ENCODE measurements at places on chromosomes 1 and 21.
A peak's percentile ranks its signal among the peaks of the same experiment; 100 is the strongest.

DNA sequence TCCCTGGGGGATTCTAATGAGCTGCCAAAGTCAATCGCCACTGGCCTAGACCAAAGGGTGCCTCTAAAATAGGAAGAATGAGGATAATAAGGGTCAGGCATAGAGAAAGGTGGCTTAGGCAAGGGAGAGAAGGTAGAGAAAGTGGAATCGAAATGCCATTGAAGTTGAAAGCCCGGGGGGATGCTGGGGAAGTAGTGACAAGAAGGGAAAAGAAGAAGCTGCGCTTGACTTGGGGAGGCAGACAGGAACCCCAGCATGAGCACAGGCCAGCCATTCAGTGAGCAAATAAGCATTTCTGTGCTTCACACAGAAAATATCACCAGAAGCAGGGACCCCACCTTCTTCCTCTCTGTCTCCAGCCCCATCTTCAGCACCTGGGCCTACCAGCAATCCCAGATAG lies 1.5 kb downstream of the CD2 start:
- DNase-seq: no peak

DNA sequence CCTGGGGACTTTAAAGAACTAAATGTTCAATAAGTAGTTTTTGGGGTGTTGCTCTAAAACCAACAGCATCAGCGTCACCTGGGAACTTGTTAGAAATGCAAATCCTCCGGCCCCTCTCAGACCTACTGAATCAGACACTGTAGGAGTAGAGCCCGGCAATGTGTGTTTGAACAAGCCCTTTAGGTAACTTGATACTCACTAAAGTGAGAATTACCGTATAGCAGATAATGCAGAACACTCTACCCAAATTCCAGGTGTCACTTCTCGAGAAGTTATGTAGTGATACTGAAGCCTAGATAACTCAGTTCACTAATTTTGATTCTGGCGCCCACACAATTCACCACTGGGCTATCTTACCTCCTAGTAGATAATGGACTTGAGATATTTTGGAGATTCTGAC lies 3.7 kb upstream of the DPT start:
- no peak for DNase-seq

DNA sequence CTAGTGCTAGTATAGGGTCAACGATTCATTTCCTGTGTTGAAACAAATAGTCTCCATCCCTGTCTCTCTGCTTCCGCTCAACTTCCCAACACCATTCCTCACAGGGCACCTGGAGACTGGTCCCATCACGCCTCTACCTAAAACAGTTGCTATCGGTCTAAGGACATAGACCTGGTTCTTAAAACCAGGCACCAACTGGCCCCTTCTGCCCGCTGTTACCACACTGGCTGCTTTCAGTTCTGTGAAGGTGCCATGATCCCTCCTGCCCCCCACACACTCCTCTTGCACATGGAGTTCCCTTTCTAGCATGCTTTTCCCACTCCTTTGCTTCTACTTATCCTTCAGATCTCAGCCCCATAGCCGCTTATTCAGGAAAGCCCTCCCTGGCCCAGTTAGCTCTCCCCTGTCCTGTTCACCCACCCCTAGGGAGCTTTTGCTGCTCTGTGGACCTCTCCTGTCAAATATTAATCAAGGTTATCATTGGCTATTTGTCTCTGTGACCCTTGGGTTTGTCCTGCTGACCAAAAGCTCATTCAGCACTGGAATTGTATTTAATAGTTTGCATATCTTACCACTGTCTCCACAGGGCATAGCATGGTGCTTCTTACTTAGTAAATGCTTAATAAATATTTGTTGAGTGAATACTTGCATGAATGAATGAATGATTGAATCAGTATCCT lies 11.9 kb upstream of the KPRP start:
- DNase-seq: no peak

DNA sequence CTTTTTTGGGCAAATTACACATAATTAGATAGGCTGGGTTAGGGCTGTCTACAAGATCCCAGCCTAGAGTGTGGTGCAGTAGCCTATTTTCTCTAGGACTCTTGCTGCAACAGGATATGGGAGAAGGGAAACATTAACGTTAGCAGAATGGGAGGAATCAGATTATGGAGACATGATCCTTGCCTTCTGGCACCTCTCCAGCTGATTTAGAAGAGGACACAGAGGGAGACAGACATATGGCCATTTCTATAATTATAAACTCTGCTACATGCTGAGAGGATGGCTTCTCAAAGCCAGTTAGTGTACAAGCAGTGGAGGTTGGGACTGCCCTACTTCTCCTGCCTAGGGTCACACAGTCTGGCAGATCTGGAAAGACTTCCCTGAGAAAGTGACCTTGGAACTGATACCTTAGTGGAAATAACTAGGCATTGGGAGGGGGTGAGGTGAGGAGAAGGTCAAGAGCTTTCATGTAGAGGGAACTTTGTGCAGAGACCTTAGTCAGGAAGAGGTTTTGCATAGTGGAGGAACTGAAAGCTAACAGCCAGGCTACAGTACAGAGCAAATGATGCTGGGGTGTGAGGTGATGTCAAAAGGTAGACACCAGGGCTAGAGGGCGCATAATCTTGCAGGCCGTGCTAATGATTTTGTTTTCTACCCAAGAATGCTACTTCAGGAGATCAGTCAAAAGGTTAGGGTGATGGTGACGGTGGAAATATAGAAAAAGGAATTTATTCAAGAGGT lies 1.2 kb upstream of the CD1D start:
- no peak for DNase-seq

- no peak for DNase-seq
These were observed 1.8 kb downstream of the PIK3R3 start for GRCh38 chr1:46130606-46131005.

GRCh38 chr1:15248216-15248615 lies 1.2 kb downstream of the FHAD1 start:
- DNase-seq: no peak

- no peak for DNase-seq
These were observed 30.0 kb upstream of the ETS2 start for GRCh38 chr21:38775733-38776132.

DNA sequence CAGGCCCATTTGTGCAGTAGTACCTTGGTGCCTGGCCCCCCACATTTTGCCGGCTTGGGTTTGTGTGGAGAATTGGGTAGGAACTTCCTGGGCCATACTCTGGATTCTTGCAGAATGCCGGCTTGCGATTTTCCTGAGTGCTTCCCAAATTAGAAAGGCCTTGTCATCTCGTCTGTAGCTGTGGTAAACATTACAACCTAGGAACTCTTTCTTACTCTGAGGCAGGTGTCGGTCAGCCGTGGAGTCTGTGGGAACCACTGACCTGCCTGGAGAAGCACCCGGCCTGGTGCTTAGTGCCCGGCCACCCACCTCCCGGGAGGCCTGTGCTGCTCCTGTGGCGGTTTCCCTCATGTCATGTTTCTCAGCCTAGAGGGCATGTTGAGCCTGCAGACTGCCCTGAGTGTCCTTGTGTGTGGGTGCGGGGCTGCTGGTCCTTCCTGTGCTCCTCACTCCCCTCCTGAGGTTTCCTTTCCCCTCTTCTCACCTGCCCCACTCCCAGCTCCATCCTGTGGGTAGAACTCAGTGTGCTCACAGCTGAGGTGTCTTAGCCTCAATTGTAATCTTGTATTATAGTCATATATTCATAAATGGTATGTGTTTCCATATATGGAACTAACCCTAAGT lies 64.7 kb downstream of the S100B start:
- no peak for DNase-seq

DNA sequence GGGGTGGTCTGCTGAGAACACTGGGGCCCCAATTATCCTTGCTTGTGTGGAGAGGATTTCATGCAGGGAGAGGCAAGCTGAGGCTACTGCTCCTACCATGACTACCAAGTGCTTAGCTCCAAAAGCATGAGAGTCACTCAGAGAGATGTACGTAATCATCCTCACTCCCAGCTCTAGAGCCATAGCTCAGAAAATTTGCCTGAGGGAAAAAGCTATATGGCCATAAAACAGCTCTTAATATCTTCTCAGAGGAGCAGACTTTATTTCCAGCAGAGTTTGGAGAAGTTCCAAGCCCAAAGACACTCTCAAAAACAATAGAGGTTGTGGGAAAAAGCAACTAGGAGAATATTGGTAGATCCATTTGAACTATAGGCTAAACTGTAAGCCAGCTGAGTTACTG lies 106.4 kb upstream of the PBX1 start:
- no peak for DNase-seq

GRCh38 chr21:37196847-37197246 lies 70.3 kb downstream of the VPS26C start:
- DNase-seq: no peak

GRCh38 chr1:65045022-65045817 lies 78.9 kb upstream of the JAK1 start:
- DNase-seq: no peak

- no peak for DNase-seq
These were observed 18.6 kb upstream of the ADGRB2 start for GRCh38 chr1:31782421-31783410.

DNA sequence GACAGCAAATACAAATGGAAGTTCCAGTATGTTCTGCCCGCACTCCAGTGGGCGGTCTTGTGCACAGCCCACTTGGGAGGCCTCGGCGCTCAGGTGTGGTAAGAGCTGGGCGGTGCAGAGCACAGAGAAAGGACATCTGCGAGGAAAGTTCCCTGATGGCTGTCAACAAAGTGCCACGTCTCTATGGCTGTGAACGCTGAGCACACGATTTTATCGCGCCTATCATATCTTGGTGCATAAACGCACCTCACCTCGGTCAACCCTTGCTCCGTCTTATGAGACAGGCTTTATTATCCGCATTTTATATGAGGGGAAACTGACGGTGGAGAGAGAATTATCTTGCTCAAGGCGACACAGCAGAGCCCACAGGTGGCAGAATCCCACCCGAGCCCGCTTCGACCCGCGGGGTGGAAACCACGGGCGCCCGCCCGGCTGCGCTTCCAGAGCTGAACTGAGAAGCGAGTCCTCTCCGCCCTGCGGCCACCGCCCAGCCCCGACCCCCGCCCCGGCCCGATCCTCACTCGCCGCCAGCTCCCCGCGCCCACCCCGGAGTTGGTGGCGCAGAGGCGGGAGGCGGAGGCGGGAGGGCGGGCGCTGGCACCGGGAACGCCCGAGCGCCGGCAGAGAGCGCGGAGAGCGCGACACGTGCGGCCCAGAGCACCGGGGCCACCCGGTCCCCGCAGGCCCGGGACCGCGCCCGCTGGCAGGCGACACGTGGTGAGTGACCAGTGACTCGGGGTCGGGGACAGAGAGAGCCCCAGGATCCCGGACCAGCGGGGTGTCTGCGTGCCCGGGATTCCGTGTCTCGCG lies at the start of gene IL12RB2:
Gene IL12RB2, plus strand, starts transcription at position 623 of the 810 bp plus-strand sequence. CDS start 12,496 bp downstream, outside the sequence.
- peak; percentile 14 for DNase-seq

DNA sequence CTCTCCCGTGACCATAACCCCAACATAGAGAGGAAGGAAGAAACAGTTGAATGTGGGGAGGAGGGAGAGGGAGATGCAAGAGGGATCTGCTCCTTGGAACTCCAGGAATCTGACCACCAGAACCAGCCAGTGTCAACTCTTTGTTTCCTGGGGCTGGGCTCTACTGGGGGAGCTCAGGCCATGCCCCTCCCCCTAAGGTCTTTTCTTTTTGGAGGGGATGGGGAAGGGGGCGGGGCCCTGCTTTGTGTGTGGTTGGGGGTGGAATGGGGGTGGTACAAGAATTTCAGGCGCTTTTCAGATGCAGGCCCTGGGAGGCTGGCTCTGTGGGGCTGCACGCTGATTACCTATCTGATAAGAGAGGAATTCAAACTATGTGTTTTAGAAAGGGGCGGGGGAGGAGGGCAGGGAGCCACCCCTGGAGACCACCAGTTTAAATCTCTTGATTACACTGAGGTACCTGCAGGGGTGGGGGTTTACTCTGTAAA lies 8.3 kb downstream of the LIN28A start:
- DNase-seq: no peak

DNA sequence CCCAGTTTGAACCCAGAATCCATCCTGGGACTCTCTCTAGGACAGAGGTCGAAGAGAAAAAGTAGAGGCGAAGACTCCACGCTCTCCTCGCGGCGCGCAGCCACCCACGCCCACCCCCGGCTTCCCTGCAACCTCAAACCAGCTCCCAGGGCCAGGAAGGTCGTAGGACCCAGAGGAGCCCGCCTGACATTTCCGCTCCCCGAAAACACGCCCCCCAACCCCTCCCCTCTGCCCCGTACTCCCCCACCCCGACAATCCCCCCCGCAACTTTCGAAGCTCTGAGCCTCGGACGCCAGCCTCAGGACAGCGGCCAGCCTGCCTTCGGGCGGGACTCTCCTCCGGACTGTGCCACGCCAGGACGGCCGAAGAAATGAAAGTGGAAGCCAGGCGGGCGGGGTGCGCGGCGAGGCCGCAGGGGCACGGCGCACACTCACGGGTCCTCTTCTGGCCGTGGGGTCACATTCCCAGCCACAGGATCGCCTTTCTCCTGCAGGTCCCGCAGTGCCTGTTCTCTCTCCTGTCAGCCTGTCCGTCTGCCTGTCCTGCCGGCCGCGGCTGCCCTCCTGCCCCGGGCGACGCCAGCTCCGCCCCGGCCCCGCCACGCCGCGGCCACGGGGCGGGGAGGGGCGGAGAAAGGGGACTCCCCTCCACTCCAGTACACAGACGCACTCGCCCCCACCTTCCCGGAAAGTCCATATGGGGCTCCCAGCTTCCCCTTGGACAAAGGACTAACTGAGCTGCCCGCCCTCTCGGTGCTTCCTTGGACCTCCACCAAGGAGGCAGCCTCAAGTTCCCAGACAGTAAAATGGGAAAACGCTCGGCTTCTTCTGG lies at the start of gene MOB3C:
Gene MOB3C, minus strand, starts transcription at position 535 of the 831 bp plus-strand sequence. CDS start 3,490 bp downstream, outside the sequence.
- peak; percentile 23 for DNase-seq

DNA sequence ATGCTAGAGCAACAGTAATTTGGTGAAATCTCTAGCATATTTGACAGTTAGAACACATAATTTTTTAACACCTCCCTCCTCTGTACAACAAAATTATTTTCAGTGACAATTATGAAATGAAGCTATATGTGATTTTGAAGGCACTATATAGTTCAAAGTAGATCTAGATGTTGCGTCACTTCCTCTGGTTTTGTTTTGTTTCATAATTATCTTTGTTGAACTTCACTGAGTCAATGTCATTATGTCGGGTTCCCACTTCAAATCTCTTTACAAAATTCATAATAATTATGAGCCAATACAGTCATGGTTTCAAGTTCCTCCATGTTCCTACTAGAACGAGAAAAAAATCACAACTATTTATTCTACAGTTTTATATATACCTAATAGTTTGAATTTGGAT lies 254.8 kb upstream of the PLXNA2 start:
- DNase-seq: no peak

DNA sequence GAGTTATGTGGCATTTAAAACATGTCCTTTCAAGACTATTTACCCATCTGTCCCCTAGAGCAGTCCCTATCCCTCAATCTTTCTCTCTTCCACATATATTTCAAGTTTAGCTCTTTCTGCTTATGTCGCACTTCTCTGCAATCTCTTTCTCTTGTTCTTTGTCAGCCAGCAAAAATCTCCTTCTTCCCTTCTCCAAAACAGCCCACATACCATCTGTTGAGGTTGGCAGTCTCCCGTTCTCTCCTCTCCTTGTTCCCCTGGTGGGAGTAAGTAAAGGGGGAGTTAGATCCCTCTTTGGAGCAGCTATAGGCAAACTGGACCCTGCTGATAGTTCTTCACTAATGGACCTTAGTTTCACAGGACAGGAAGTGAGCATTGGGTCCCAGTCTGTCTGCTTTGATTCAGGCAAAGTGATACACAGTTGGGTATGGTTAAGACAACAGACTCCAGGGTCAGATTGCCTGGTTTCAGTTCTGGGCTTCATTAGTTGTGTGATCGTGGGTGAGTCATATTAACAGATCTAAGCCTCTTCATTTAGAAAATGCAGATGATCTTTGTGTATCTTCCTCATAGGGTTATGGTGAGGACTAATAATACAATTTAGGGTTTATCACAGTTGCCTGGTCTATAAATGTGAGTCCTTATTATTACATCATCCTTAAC lies 19.7 kb downstream of the BRINP2 start:
- no peak for DNase-seq

All from stimulated activated CD8-positive, alpha-beta memory T cell treated with anti-CD3 and anti-CD28 coated beads, Interleukin-15, amount 100 ng/mL, for 24 hours (primary cell).